ENCODE measurements at places on chromosomes 5 and 9.

DNA sequence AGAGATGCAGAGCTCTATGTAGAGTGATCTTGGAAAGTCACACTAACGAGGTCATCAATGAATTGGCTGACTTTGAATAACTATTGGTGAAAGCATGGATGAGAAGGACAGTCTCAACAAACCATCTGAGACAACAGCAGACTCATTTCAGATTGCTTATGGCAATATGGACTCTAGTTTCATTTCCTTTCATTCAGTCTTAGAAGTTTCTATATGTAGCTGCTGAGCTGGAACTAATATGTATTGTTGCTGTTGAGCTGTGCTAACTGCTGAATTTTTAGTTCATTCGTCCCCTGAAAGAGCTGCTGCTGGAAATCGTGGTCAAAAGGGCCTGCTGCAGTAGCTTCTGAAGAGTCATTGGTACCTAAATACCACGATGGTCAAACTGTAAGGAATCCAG lies 31.3 kb downstream of the TNFSF15 start:
- no peak for DNase-seq

DNA sequence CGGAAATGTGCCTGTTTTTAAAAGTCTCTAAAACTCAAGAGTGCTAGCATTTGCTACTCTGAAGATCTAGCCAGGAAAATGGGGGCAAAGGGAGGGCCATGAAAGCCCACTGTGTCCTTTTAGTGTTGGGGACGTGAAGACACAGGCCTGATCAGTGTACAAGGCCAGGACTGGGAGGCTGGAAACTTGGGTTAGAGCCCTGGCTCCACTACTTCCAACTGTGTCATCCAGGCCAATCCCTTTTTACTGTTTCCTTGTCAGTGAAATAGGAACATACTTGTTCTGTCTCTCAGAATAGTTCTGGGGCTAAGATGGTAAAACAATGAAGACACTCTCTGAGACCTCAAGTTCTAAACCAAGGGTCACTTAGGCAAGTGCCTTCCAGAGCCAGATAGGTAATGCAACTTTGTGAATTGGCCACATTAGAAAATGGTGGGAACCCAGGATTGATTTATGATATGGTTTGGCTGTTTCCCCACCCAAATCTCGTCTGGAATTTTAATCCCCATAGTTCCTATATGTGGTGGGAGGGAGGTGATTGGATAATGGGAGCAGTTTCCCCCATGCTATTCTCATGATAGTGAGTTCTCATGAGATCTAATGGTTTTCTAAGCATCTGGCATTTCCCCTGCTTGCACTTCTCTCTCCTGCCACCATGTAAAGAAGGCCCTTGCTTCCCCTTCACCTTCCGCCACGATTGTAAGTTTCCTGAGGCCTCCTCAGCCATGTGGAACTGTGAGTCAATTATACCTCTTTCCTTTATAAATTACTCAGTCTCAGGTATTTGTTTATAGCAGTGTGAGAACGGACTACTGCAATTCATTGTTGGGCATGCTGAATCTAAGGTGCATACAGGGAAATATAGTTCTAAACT lies 30.4 kb upstream of the B4GALT1 start:
- no peak for DNase-seq

- DNase-seq = no peak
These were observed 13.3 kb downstream of the NUP214 start for GRCh38 chr9:131138676-131139075.

DNA sequence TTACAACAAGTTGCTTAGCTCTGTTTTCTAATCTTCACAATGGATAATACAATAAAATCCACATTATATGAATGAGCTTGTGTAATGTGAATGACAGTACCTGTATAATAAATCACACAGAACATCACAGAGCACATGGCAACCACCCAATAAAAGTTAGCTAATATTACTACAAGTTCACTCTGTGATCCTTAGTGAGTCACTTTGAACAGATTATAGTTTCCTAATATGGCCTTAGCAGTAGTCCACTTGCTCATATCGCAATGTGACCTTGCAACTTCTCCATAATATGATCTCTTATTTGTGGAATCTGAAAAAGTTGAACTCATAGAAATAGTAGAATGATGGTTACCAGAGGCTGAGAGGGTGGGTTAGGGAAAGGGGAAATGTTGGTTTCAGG lies 361.3 kb downstream of the PTPRD start:
- DNase-seq = no peak

DNA sequence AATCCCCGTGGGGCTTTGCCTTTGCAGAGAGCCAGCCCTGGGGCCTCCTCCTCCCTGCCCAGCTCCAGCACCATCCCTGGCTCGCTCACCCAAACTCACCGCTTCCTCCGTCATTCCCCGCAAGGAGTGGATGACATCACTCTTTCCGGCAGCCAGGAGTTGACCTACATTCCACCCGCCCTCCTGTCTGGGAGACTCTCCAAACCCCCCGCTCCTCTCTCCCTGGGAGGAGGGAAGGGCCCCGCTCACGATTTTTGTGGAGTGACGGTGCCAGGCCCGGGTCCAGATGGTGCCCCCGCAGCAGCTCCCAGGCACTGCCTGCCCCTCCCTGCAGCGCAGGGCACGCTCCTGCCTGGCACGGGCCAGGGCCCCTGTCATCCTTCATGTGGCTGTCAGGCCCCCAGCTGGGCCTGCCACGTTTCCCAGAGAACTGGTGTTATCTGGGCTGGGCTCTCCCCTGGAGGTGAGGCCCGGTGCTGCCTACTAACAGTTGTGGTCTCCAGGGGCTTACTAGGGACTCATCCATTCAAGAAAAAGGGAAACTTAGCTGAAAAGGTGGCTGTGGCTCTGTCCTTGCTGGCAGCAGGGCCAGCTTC lies 52.3 kb downstream of the NTNG2 start:
- no peak for DNase-seq
